NCI-H1436 (cell line): ENCODE measurements at places on chromosomes 5 and 9.

DNA sequence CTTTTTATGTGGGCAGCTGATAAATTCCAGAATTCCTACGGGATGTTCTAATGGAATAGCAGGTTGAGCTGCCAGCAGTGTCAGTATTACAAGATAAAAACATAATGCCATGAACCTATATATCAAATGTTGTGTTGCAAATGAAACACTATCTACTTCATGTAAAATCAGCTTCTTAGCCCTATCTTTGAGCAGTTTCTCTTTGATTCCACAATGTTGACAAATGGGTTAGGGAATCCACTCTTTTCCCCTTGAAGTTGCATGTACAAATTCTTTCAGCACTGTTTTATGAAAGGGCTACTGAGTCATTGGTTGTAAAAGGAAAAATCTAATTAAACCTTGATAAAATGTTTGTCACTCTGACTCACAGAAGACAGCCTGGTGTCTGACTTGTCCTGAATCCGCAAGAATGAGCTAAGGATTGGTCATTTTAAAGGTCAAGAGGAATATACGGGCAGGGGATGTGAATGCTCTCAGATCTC lies 950.6 kb upstream of the NUDT12 start:
- no peak for DNase-seq

DNA sequence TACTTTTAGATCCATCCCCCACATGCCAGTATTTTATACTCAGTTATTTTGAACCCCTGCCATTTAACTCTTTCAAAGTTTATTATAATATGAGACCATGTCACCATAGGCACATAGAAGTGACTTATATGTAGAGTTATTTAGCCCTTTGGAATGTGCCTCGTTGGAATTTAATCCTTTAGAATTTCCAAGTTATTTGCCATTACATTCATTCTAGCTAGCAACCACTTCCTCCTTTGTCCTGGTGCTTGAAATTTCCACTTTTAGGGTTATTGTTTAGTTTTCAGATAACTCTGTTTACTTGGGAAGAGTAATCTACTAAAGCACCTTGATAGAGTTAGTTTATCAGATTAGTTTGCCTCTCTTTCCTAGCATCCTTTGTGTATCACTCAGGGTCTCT lies 82.8 kb upstream of the TLE1 start:
- DNase-seq, result no peak

DNA sequence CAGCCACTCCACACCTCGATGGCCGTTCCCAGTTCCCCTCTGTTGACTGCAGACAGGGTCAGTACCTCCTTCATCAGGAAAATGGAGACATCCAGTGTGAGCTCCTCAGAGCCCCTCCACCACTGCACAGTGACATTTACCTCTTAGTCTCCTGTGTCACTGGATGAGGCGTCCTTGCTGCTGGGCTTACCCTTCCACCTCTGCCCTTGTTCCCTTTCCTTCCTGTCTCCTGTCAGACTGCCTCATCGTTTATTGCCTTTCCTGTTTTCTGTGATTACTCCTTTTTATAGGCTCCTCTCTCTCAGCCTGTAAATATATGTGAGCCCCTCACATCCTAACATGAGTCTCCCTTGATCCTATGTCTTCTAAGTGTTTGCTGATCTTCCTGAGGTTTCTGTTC lies 23.2 kb upstream of the SPTAN1 start:
- no peak for DNase-seq

- DNase-seq, result peak; percentile 64
These were observed 8.3 kb upstream of the ENC1 start for GRCh38 chr5:74648835-74649293.

DNA sequence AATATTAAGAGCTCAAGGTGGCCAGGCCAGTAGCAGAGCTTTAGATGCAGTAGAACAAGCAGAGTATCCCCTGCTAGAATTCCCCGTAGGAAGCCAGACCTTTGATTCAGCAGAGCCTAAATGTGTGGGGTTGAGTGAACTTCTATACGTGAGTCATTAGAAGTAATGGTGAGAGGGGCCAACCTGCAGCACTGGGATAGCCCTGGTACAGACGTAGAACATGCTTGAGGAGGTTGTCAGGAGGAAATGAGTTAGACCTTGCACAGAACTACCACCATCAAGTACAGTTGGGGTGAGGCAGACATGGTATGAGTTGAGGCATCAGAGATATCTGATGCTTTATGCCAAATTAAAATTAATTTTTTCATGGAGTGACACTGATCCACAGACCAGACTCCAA lies 42.0 kb downstream of the PDCD1LG2 start:
- no peak for DNase-seq

GRCh38 chr9:87973730-87974292 lies 522 bp downstream of the CDK20 start:
- DNase-seq, result no peak

DNA sequence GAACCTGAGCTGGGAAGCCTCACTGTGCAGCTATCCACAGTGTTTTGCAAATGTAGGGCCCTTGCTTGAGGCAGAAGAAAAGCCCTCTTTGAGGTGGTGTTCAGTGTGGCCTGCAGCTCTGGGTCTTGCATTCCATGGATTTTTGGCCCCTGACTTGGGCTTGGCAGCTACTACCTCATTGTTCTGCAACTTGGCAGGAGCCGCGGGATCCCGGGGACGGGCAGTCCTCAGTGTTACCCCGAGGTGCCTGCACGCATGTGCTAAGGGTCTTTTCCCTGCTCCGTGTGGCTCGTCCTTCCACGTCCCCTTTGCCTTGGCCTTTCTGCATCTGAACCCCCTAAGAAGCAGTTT lies 39.8 kb downstream of the NEK6 start:
- no peak for DNase-seq

DNA sequence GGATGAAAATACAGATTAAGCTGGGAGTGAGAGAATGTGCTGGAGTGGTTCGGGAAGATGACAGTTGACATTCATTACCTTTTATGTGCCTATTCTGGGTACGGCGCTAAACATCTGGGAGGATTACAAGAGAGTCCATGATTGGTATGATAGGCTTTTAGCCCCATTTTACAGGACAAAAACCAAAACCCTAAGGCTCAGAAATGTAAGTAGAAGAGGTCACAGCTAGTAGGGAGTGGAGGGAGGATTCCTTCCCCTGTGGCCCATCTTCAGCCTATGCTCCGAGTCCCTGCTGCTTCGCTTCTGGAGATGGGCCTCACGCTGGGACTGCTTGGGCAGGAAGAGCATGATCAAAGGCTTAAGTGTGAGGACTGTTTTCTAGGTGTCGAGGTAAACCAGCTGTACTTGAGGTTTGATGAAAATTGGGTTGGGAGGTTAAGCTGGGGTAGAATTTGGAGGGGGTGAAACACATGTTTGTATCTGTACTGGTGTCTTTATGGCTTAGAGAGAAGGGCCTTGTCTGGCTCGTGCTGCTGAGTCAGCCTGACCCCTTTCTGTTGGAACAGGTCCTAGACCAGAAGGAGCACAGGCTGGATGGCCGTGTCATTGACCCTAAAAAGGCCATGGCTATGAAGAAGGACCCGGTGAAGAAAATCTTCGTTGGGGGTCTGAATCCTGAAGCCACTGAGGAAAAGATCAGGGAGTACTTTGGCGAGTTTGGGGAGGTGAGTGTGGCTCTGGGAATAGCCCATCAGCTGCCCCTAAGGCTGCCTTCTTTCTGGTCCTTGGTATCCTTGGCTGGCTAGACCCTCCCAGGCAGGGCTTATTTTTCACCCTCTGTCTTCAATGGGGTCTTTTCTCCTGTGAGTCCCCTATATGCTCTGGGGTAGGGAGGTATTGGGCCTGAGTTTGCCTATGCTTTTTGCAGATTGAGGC lies 2.1 kb downstream of the HNRNPAB start:
- no peak for DNase-seq

GRCh38 chr5:156686380-156686779 lies 163.7 kb upstream of the PPP1R2B start:
- no peak for DNase-seq

GRCh38 chr9:76559286-76559685 lies 100.3 kb downstream of the GCNT1 start:
- DNase-seq, result no peak

- DNase-seq, result no peak
These were observed 659 bp downstream of the RAI14 start for GRCh38 chr5:34656700-34657273.

- no peak for DNase-seq
These were observed 79.4 kb upstream of the SAP30L start for GRCh38 chr5:154366353-154366752.

GRCh38 chr9:18441261-18441660 lies 32.7 kb upstream of the ADAMTSL1 start:
- no peak for DNase-seq

DNA sequence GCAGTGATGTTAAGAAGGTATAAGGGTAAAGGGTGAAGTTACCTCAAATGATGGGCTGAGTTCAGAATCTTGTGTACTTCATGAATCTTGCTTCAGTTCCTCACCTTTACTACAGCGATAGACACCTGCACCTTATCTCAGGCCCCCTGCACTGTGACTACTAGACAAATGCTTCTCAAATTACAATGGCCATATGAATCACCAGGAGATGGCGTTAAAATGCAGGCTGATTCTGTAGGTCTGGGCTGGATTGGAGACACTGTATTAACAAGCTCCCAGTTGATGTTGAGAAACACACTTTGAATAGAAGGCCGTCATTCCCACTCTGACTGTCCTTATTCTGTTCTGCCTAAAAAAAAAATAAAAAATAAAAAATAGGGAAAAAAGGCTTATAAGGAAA lies 29.8 kb downstream of the TARS1 start:
- DNase-seq, result no peak

DNA sequence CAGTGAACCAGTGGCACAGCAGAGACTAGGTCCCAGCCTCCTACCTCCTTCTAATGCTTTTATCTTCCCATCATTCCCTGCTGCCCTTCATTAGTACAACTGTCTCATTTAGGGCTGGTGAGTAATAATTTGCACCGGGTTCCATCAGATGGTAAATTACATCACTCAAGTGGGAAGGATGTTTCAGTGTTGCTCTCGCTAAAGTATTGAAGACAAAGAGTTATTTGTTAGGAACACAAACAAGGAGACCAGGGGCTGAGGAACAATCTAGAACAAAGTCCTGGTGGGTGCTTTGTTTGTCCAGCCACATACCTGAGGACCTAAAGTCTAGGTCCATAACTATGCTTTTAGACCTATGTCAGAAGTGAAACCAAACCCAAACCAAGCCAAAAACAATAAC lies 52.4 kb downstream of the SEC61B start:
- DNase-seq, result no peak

DNA sequence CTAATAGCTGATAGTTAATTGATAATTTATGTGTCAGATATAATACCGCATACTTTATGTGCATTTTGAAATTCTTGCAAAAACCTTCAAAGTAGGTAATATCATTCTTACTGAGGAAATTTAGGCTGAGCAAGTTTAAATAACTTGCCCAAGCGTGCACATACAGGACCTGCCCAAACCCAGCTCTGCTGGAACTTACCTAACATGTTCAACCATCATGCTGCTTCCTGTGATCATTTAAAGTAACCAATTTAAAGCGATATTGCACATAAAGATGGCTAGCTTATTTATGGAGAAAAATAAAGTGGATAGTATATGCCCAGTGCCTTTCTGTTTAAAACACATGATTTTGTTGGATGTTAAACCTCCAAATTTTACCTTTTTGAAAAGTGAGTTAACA lies 4.3 kb downstream of the FAM174A start:
- DNase-seq, result no peak

DNA sequence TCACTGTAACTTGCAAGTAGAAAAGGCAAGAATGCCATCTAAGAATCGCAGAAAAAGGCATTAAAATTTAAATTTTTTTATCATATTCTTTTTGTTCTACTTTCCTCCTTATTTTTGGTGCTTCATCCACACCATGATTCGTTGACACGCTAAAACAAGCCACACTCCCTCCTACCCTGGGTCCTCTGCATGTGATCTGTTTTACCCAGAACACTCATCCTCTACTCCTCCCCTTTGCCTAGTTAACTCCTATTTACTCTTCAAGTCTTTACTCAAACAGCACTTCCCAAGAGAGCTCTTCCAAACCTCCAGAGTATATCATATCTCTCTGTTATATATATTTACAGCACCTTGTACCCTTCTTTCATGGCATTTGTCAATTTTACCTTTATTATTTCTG lies 61.4 kb upstream of the SRP19 start:
- peak; percentile 29 for DNase-seq

- no peak for DNase-seq
These were observed 25.2 kb downstream of the TMEM252 start for GRCh38 chr9:68515326-68516017.

- DNase-seq, result peak; percentile 10
These were observed 129.6 kb upstream of the CNTLN start for GRCh38 chr9:17005056-17005823.

- DNase-seq, result no peak
These were observed 197.4 kb upstream of the ISL1 start for GRCh38 chr5:51185850-51186329.

DNA sequence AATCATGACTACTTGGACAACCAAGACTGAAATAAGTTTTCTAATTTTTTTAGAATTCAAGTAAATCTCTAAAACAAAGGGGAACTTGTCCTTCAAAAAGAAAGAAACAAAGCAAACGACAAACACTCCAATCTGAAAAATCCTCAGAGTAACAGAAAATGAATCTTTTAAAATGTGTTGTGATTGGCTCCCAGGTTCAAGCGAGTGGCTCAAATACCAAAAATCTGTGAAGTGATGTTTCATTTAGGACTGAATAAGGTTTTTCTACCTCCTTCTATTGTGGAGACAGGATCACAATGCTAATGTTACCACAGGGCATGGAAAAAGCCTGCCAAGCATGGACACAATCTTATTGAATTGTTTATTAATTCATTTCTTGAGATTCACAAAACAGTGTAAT lies 415.7 kb downstream of the RAB3C start:
- no peak for DNase-seq

GRCh38 chr9:128548876-128549275 lies 3.5 kb upstream of the SPTAN1 start:
- no peak for DNase-seq

- no peak for DNase-seq
These were observed 3.1 kb downstream of the QRFP start for GRCh38 chr9:130893341-130894101.

GRCh38 chr5:34915856-34916192 lies 313 bp downstream of the BRIX1 start:
- DNase-seq, result no peak

- DNase-seq, result no peak
These were observed 116.5 kb upstream of the OTULINL start for GRCh38 chr5:14465116-14465515.

DNA sequence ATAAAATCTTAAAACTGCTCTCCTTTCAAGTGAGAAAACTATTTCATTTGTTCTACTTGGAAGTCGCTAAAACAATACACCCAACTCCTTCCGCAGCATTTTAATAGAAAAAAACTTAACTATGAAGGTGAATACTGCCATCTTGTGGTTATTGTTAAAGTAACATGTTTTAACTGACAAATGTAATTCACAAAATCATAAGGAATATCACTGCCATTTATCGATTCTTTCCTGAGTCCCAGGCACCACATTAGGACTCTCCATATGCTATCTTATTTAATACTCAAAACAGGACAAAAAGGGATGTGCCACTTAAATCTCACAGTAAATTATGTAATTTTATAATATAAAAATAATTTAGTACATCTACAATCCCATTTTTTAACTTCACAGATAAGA lies 130.5 kb upstream of the ITGA1 start:
- peak; percentile 59 for DNase-seq

- DNase-seq, result no peak
These were observed 40.4 kb downstream of the ZNF608 start for GRCh38 chr5:124706051-124706450.
